ENCODE measurements at places on chromosomes 4 and X.

DNA sequence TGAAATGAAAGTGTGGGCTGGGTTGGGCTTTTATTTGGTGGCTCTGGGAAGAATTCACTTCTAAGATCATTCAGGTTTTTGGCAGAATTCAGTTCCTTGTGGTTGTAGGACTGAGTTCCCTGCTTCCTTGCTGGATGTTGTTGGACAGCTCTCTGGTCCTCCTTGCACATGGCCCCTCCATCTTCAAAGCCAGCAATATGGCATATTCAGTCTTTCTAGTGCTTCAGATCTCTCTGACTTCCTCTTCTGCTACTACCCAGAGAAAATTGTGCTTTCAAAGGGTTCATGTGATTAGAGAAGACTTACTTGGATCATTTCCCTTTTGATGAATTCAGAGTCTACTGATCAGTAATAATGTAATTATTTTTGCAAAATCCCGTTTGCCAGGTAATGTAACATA, 12.8 kb upstream of the IGFBP7 start:
- no peak for DNase-seq

DNA sequence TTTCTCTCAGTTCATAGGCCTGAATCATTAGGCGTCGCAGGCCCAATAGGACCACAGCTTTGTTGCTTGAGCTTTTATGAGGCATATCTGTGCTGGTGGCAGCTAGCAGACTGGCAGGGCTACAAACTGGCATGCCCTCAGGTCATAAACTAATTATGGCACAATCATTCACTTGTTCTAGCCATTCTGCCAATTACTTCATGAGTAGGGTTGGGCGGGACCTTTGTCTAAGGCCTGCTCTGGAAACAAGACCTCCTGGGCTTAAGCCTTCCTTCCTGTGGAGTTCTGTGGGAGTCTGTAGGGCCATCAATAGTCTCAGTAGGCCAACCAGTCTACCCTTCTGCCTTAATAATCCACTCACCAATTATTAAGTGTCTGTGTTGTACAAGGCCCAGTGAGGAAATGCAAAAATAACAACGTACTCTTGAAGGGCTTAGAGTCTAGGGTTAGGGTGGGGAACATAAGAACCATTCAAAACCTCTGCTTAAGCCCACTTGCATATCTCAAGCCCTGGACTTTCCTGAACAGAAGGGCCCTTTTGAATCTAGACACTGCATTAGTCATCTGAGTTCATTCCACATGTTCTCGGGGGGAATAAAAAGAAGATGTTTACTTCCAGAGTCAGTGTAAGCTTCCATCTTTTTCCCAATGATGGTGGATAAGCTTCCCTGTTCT, 44.5 kb downstream of the SHROOM4 start:
- no peak for DNase-seq

DNA sequence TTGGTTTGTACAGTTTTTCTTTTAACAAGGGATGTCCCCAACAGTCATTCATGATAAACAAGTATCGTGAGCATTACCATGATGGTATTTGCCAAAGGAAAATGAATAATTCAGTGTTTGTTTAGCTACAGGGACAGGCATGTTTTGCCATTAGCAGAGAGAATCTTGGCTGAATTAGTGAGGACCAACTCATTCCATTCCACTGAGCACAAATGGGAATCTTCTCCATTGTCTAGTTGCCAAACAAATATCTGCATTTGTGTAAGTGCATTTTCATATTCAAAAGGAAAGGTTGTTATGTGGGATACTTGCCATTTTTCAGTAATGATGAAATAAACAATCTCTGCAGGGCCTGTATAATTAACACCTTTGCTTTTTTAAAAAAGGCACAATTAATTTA, 1762.6 kb downstream of the RPA4 start:
- no peak for DNase-seq

GRCh38 chrX:85627363-85627762, 247.9 kb upstream of the POF1B start:
- DNase-seq, result no peak

DNA sequence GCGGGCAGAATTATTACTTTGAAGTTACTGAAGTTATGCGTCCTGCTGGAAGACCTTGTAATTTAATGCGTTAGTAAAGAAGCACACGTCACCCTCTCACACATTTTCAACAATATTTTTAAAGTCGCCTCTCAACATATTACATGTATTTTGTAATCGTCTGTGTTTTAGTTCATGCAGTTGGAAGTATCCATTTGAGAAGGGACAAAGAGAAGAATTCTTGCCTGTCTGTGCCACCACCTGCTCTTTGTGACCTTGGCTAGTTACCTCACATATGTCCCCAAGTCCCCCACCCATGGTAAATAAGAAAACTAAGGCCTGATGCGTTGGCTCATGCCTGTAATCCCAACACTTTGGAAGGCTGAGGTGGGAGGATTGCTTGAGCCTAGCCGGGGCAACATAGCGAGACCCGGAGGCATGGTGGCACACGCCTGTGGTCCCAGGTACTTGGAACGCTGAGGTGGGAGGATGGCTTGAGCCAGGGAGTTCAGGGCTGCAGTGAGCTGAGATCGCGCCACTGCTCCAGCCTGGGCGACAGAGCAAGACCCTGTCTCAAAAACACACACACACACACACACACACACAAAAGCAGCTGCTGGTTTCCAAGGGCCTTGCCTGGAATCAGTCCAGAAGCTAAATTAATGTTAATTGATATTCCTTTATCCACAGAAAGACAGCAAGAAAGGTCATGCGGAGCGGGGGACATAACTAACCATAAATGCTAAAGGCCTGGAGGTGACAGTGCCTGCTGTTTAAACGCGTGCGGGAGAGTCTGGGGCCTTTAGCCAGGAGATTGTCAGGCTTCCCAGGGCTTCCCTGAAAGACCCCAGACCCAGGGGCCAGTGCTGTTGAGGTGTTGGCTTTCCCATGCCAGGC, 811 bp downstream of the TMEM187 start:
- no peak for DNase-seq

DNA sequence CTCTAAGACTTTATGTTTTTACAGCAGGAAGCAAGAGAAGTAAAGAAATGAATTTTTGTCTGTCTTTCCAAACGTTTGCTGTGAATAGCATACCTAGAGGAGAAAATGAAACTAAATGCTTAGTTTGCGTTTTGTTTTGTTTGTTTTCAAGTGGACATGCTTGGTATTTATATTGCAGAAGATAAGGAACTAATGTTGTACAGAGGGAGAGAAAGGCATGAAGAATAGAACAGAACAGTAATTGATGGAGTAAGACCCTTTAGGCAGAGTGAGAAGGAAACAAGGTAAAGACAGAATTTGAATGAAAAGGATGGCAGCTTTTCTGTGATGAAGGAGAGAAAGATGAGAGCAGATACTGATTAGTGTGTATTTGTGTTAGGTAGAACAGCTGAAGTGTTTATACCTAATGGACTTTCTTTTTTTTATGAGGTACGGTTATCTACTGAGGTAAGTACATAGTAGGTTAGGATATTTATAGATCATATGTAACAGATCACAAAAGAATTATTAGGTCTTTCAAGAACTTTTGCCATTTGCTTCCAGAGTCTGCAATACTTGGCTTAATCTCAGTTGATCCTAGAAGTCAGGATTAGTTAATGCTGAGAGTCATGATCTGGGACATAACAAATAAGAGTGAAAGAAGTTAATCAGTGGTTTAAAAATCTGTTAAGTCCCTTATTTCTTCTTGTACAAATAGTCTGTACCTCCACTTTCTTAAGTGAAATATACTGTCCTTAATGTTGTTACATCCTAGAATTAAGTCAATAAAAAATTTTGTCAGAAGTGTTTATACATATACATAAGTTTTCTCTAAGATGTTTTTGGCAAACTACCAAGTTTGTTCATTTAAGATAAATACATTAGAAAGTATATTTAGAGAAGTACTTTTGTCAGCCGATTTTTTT, 36.8 kb downstream of the FABP2 start:
- no peak for DNase-seq

DNA sequence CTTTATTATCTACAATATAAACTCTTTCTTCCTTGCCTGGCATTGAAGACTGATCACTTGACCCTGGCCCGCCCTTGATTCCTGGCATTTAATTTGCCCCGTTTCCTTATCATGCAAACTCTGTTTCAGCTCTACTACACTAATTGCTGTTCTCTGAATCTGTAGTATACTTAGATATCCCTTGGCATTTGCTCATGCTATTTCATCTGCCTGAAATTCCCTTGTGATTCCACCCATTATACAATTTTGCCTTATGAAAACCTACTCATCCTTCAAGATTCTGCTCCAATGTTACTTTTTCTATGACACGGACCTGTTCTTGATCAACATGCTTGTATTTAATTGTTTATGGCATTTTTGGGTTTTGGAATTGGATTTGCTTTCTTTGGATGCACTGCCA, 459.9 kb upstream of the AMOT start:
- DNase-seq, result no peak

All from stimulated activated CD4-positive, alpha-beta T cell treated with anti-CD3 and anti-CD28 coated beads, Interleukin-15, amount 100 ng/mL, for 48 hours (primary cell).